ENCODE measurements at places on chromosomes 5 and 9.

DNA sequence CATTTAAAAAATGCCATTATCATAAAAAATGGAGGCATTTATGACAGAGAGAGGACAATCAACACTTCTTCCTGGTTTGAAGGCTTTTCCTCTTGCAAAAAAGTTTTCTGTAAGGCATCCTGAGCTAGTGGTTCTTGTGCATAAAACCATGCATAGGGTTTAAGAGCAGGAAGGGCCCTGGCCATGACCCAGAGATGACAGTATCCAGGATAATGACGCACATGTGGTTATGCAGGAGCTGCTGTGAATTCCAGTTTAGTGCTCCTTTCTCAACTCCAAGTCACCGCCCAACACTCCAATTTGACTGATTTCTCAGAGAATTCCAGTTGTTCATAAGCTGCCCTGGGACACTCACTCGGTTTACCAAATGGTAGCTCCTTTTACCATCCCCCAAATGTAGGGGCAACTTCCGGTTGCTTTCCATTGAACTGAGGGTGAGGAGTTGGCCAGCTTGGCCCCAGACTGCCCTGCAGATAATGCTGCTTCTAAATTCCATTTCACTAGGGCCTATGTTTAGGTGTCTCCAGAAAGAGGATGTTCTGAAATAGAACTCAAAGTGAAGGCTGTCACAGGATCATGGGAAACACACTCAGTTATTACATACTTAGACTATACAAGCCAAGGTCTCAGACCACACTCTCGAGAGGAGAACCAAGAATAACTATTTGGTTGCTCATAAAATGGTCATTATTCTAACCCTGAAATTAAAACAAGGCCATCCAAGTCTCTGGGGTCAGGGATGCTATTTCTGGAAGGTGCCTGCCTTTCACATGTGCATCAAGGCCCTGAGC lies 179.1 kb downstream of the SLIT3 start:
- no peak for DNase-seq

DNA sequence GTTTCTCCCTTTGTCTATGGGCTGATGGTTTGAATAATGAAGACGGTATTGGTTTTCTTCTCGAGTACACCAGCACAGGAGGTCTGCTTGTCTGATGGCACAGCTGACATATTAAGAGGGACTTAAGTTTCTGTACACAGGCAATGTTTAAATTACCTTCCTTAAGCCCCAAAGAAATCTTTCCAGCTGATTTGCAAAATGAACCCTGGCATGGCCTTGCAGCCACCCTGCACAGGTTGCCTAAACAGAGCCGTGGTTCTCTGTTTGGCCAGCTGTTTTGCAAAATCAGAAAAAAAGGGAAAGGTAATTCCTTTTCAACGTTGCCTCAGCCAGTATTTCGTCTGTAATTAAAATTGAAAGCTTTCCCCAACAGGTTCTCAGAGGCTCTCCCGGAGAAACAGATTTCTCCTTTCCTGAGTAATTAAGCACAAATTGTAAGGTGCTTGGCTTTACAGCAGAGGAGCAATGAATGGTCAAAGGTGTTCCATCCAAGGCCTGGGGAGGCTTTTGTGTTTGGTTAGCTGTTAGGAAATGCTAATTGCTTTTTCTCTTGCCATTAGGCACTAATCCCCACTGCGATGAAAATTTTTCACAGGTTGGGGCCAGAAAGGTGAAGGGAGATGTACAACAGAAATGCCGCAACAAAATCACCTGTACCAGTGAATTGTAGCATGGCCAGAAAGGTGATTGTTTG lies 138.9 kb downstream of the RASEF start:
- no peak for DNase-seq

DNA sequence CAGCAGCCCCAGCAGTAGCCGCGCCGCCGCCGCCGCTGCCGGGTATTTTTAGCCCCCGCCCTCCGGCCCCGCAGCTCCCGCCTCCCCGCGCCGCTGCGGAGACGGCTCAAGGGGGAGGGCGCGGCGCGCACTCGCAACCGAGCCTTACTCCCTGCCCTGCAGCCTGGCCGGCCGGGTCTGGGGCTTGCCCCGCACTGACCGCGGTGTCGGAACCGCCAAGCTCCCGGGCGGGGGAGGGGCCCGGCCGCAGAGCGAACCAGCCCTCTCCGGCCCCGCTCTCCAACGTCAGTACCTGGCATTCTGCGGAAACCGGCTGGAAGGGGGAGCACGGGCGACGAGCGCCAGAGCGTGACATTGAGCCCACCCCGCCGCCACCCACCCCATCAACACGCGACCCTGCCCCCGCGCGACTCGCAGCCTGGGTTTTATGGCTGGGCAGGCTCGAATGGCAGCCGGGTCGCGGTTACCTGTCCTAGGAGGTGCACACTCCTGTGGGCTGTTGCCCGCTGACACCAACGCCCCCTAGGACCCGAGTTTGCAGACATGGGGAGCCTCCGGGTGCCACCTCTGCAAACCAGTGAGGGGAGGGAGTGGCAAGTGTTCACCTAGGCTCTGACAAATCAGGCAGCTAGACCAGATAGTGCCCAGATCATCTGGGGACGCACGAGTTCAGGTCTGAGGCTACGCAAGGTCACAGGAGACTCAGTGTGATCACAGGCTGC lies at the start of gene ACSL6:
Gene ACSL6, minus strand, starts transcription at position 37 of the 722 bp plus-strand sequence. CDS start 105 bp downstream, outside the sequence.
- DNase-seq = no peak

GRCh38 chr5:95519151-95519550 lies 35.6 kb downstream of the SKIC3 start:
- no peak for DNase-seq

GRCh38 chr5:173474881-173475287 lies 141.6 kb downstream of the BOD1 start:
- DNase-seq = peak; percentile 18

GRCh38 chr9:15205632-15206420 lies 101.2 kb downstream of the TTC39B start:
- DNase-seq = no peak

DNA sequence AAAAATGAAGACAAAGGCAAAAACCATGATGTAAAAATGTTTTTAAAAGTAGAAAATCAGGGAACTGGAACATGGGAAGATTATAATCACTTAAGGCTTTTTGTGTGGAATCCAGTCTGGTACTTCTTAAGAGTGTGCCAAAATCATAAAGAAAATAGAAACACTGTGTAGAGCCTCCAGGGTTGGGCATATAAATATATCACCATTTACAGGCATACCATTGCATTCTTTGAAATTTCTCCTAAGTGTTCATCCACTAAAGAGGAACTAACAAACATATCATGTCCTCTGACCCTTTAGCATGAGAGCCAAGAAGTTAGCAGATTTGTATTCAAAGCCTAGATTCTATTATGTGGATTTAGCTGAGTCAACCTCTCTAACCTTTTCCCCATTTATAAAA lies 93.3 kb downstream of the SLF1 start:
- DNase-seq = no peak

- no peak for DNase-seq
Measured at GRCh38 chr9:22073349-22073748, 64.2 kb upstream of the CDKN2B start.

DNA sequence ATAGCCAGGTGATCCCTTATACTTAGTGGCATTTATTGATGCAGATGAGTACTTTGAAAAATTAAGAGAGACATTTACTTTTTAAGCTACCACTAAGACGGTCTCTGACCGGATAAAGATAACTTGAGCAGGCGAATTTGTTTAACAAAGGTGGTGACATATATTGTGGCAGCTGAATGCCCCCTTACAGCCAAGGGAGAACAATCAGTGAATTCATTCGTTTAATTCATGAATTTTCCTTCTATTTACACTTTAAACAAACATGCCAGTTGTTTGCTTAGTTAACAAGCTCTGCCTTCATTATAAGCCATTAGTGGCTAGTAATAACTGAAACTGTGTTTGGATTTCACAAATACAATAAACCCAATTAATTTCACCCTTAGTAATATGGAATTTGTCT lies 187.1 kb downstream of the AOPEP start:
- DNase-seq = no peak

DNA sequence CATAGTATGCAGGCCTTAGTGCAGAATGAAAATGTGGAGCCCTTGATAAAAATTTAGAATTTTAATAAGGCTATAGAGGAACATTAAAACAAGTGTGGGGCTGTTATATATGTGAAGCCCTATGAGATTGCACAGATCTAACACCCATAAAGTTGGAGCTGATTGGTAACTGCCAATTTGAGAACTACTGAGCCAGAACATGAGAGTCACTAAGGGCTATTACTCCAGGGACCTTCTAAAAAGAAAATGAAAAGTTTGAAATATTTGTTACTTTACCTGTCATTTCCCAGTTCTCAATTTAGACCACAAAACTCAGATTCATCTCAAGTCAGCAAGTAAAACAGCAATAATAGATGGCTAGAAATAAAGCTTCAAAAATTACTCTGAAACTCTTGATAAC lies 898.6 kb downstream of the TLE1 start:
- no peak for DNase-seq

DNA sequence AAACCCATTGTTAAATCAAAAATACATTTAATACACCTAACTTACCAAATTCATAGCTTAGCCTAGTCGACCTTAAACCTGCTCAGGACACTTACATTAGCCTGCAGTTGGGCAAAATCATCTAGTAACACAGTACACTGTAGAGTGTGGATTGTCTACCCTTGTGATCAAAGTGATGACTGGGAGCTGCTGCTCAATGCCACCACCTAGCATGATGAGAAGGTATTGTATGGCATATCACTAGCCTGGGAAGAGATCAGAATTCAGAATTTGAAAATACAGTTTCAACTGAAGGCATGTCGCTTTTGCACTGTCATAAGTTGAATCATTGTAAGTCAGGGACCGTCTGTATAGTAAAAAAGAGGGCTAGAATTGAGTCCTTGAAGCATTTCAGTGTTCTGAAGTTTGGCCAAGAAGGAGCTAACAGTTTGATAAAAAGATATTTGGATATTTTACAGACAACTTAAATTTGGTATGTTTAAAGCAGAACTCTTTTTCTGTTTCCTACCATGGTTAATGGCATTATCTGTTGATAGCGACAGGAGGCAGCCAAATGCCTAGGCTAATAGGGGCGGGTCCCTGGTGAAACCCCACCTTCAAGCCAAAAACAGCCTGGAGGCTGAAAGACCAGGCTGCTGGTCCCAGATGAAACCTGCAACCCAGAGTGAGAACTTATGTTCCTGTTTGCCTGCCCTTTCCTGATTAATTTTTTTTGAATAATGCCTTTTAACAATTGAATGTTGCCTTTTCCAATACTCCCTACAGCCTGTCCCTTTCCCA lies 23.0 kb downstream of the SMIM15 start:
- DNase-seq = no peak

- peak; percentile 93 for DNase-seq
Measured at GRCh38 chr9:78807286-78807685, 510.4 kb downstream of the PSAT1 start.

- no peak for DNase-seq
Measured at GRCh38 chr9:13863112-13863511, 450.8 kb downstream of the NFIB start.

DNA sequence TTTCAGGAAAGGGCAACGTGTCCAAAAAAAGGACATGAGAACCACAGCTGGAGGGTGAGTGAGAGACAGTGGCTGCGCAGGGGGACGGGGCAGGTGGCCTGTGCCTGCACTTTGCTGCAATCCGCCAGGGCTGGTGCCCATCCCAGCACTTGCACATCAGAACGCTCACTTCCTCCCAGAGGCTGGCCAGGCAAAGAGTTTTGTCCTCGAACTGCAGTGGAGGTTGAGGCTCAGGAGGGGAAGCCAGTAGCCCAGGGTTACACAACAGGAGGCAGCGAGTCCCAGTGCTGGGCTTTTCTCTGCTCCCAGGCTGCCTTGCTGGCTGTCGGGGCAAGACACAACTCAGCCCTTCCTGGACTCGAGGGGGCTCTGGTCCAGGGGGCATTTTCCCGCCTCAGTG lies 33.1 kb downstream of the CRB2 start:
- no peak for DNase-seq

DNA sequence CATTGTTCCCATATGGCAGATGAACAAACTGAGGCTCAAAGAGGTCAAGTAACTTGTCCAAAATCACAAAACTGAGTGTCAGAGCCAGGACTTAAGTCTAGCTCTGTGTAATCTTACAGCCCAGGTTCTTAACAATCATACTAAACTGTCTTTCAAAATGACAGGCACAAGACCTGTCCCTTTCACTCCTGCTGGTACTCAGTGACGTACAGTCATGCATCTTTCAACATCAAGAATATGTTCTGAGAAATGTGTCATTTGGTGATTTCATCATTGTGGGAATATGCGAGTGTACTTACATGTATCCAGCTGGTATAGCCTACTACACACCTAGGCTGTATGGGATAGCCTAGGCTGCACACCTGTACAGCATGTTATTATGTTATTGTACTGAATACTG lies 646.8 kb upstream of the WWC1 start:
- DNase-seq = peak; percentile 25

GRCh38 chr5:93925321-93925720 lies 183.9 kb upstream of the POU5F2 start:
- DNase-seq = peak; percentile 54

DNA sequence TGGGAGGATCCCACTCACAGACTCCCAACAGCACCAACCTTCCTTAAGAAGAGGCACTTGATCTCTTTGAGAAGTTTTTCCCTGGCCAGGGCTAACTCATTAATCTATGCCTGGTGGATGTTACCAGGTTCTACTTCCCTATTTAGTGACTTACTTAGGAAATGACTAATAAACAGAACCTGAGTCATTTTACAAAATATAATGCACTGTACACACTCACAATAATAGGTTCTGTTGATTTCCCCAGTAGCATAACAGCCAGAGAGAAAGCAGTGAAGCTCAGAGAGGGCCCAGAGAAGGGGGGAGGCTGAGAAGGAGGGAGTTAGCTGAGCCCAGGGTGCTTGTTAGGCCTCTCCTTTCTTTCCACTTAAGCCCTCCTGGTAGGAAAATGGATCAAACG lies 27.1 kb downstream of the FRMD3 start:
- DNase-seq = peak; percentile 94

DNA sequence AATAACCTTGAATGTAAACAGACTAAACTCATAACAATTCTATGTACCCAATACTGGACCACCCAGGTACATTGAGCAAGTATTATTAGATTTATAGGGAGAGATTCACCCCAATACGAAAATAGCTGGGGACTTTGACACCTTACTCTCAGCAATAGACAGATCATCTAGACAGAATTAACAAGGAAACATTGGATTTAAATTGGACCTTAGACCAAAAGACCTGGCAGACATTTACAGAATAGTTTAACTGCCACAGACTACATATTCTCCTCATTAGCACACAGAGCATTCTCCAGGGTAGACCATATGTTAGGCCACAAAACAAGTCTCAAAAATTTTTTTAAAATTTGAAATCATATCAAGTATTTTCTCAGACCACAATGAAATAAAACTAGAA lies 397.4 kb downstream of the PIK3R1 start:
- DNase-seq = no peak

- no peak for DNase-seq
Measured at GRCh38 chr5:1077026-1077425, 34.8 kb downstream of the SLC12A7 start.

DNA sequence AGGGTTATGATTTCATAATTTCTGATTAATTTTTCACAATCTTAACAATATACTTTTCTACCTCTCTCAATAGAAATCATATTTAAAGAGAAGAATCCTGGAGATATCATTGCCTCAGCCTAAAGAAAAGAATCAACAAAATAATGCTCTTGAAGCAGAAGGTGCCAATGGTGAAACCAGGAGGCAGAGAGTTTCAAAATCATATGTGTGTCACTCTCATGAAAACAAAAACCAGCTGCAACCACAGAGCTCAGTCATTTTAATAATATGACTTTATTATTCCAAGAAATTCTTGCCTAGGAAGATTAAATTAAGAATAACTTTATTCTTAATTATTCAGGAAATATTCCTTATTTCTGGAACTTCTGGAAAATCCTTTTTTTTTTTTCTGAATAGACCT lies 266.8 kb upstream of the ACTBL2 start:
- no peak for DNase-seq
